ENCODE measurements at places on chromosomes 6 and 20. TPM values are rescaled to one million over a fixed set of nuclear protein-coding genes. Genes with fewer than 3 reads are reported as not detected.

Gene FRMD1
- not detected for total RNA-seq

Gene MAS1
- total RNA-seq = not detected

Gene MOG
- not detected for total RNA-seq

Gene BEND3
- total RNA-seq = 2.3 TPM

Gene HLA-F
- total RNA-seq = 2.4 TPM

Gene FKBP1C
- 1.1 TPM for total RNA-seq

All from HFFc6 (cell line).